ENCODE measurements at places on chromosomes 3 and 15.

GRCh38 chr3:58837856-58838255, 171.3 kb upstream of the FAM3D start:
- no peak for DNase-seq

DNA sequence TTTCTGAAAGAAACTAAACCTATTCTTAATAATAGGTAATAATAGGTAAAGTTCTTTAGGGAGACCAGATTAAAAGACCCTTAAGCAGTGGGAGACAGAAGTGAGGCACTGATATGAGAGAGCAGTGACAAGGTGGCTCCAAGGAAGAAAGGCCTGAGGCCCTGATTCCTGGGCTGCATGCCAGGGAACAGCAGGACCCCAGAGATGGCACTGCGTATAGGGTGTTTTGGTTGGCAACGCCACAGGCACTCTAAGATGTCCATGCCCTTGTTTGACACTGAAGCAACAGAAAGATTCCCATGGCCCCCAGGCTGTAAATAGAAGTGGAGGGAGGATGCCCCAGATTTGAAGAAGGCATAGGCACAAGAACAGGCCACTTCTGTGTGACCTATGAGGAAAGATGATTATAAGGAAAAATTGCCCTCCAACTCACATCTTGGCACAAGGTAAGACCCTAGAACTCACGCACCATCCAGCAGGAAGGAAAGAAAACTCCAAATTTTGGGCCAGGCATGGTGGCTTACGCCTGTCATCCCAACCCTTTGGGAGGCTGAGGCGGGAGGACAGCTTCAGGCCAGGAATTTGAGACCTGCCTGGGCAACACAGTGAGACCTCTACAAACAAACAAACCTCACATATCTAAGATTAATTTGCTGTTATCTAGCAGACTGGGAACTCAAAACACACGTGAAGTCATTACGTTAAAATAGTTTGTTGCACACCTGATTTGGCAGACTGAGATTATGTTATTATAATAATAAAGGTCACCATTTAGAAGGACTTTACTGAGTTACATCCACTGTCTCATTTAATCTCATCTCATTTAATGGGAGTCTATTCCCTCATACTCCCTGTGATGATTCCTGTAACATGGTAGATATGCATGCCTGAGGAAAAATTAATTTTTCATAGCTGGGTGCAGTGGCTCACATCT, 10.5 kb upstream of the BLM start:
- no peak for DNase-seq

GRCh38 chr3:134328147-134328591, 46.1 kb downstream of the AMOTL2 start:
- DNase-seq: peak; percentile 88

GRCh38 chr15:76994001-76994400, 925 bp upstream of the PSTPIP1 start:
- no peak for DNase-seq

- no peak for DNase-seq
These were observed 25.5 kb upstream of the PDE8A start for GRCh38 chr15:84956199-84956598.

GRCh38 chr15:46576646-46577395, 942.0 kb downstream of the SQOR start:
- DNase-seq: no peak

- DNase-seq: no peak
These were observed 12.7 kb upstream of the CRABP1 start for GRCh38 chr15:78327466-78327865.

- peak; percentile 55 for DNase-seq
These were observed 227.5 kb downstream of the MAGI1 start for GRCh38 chr3:65811086-65811761.

All from fibroblast of pulmonary artery (primary cell).